ENCODE measurements at places on chromosomes 12 and 14.

DNA sequence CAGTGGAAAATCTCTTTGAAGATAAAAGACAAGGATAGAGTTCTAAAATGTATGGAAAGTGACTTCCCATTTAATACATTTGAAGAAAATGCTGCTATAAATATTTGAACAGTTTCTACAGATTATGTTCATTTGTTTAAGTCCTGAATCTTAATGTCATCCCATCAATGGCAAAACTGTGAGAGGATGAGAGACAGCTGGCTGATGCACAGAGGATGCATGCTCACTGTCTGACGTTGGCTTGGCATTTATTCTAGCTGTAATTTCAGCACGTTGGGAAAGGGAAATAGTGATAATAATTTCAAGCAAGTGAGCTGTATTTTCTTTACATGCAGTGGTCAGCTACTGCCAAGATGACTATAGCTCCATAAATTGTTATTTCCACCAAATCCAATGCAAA, 40.5 kb downstream of the PPFIA2 start:
- DNase-seq, result no peak

GRCh38 chr12:127079636-127080035, 1187.3 kb upstream of the TMEM132C start:
- DNase-seq, result no peak

DNA sequence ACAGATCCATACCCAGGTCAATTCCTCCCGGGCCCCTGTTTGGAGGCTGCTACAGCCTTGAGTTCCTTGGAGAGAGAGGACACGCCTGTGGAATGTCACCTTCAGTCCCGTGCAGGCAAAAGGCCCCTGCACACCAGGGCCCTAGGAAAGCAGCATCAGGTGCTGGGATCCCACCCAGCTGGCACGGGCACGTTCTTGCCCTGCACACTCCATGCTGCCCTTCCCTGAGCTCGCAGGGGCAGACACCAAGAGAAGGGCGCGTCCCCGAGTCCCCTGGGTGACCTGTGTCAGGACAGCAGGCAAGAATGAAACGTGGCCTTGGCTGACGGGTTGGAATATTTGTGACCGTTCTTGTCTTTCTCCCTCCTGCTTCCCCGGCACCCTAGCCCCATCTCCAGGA, 67.7 kb downstream of the TSPAN11 start:
- no peak for DNase-seq

DNA sequence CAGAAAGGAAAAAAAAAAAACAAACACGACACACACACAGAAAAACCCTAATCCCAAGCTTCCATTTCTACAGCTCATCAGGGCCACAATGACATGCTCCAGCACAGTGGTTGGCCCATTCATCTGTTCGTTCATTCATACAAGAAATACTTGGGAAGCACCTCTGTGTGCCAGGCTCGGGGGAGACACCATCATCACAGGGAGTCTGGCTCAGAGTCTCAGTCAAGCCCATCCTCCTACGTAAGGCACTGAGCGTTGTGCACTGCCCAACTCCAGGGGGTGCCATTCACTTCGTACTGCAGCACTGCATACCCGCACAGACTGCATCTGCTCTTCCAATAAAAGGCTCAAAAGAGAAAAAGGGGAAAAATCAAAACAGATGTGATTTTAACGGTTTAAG, 15.3 kb downstream of the VPS37B start:
- no peak for DNase-seq

DNA sequence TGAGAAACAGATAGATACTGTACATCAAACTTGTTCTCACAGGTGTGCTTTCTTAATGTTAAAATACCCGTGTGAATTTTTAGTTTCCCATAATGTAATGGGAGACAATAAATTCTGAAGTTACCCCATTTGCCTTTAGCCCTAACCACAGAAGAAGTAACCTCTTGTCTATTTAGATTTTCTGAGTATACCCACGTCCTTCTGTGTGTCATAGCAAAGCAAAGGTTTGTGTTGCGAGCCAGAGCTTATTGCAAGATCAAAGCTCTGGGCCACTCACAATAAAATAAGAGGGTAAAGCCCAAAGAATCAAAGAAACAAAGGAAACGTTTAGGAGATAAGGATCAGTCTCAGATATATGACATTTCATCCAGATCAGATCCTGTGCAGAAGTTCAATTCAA, 73.9 kb downstream of the BMP4 start:
- DNase-seq, result no peak

DNA sequence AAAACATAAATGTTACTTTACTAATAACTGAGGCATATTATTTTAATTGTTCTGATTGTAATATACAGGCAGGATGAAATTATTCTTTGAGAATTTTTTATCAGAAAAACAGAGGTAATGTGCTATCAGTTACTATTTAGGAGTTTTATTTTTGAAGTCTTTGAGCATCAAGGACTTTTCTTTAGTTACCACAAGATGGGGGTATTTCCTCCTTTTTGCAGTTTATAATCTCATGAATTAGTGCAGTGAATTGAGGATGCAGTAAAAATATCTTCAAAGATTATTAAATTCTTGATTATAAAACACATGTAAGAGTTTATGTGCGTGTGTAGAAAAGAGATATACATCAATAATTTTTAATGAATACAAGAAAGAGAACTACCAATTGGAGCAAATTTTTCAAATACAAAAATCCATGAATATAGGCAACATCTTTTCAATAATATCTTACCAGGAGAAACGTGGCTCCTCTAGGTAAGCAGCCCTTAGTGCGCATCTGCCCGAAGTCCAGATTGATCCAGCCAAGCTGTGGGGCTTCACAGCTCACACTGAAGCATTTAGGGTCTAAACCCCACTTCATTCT, 71.6 kb downstream of the ERGIC2 start:
- no peak for DNase-seq

GRCh38 chr14:61145034-61145902, 135.9 kb downstream of the TMEM30B start:
- DNase-seq, result no peak

DNA sequence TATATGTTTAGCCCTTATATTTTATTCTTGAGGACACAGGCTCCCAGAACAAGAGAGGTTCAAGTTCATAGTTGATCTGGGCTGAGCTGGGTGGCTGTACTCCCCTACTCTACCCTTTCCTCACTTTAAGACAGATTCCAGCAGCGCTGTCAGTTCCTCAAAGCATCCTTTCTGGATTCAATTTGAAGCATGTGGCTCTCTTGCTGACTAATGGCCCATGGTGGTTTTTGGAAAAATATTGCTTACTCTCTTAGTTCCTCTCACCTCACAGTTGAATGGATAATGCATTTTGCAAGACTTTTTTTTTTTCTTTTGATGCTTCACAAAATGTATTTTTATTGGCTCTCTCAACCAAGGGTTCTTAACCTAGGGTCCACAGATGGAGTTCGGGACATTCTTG, 4.1 kb downstream of the PELI2 start:
- no peak for DNase-seq

DNA sequence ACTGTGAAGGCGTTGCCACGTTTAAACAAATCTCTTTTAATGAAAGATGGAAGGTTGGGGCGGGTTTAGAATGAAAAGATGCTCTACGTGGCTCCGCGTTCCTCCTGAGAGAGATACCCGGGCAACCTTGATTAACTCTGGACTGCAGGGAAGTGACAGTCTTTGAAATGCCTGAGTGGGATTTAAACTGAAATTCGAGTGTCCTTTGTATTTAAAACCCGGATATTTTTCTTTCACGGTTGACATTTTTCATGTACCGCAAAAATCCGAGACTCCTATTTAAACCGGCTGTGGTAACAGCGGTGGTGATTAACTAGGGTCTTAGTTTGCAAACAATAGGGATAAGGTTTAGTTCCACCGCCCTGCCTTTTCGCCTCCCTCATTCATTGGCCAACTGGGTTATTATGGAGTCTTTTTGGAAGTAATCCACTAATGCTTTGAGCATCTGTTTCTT, 707 bp downstream of the G2E3 start:
- DNase-seq, result no peak

- DNase-seq, result no peak
These were observed 148.9 kb downstream of the CHST11 start for GRCh38 chr12:104605685-104606084.

- DNase-seq, result no peak
These were observed 113.2 kb upstream of the FLRT2 start for GRCh38 chr14:85416771-85417170.

- no peak for DNase-seq
These were observed 80.6 kb downstream of the KCNK10 start for GRCh38 chr14:88242446-88242845.

GRCh38 chr12:53602176-53602864, 23.9 kb downstream of the ATF7 start:
- no peak for DNase-seq

DNA sequence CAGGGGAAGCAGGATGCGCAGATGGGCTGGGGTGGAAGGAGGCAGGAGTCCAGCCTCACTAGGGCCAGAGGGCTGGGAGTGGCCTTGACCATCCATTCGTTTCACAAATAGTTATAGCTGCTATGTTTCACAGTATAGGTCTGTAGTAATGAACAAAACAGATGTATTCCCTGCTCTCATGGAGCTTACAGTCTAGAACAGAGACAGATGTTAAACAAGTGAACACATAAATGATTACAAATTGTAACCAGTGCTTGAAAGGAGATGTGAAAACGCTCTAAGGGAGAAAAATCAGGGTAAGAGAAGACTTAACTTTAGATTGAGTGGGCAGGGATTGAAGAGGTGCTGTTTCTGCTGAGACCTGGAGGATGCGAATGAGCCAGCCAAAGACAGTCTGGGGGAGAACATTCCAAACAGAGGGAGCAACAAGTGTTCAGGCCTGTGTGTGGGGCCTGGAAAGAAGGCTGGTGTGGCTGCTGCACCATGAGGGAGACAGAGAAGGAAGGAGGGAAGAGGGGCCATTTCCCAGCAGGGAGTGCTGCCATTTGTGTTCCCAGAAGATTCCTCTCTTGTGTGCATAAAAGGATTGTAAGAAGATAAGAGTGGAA, 14.6 kb downstream of the CFAP251 start:
- DNase-seq, result no peak

GRCh38 chr12:47268501-47269454, 189.0 kb upstream of the AMIGO2 start:
- no peak for DNase-seq

- DNase-seq, result no peak
These were observed 10.7 kb upstream of the NEUROD4 start for GRCh38 chr12:55008944-55009585.

DNA sequence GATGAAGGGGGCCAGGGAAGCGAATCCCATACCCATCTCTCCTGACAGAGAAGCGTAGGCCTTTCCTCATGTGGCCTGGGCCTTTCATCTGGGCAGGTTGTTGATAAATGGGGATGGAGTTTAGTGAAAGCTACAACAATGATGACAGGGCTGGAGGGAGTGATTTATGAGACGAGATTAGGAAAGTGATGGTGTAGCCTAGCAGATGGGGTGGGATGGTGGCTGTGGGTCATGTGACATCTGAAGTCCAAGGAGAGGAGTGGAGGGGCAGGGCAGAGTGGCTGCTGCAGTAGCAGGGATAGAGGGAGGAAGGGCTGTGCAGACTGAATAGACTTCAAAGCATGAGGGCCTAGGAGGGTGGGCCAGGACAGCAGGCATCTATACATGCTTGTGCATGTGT, 85.5 kb downstream of the ADCK1 start:
- DNase-seq, result no peak

- DNase-seq, result no peak
These were observed 7.6 kb upstream of the FITM1 start for GRCh38 chr14:24122898-24123297.

- no peak for DNase-seq
These were observed 248.3 kb upstream of the CLEC14A start for GRCh38 chr14:38504175-38504574.

DNA sequence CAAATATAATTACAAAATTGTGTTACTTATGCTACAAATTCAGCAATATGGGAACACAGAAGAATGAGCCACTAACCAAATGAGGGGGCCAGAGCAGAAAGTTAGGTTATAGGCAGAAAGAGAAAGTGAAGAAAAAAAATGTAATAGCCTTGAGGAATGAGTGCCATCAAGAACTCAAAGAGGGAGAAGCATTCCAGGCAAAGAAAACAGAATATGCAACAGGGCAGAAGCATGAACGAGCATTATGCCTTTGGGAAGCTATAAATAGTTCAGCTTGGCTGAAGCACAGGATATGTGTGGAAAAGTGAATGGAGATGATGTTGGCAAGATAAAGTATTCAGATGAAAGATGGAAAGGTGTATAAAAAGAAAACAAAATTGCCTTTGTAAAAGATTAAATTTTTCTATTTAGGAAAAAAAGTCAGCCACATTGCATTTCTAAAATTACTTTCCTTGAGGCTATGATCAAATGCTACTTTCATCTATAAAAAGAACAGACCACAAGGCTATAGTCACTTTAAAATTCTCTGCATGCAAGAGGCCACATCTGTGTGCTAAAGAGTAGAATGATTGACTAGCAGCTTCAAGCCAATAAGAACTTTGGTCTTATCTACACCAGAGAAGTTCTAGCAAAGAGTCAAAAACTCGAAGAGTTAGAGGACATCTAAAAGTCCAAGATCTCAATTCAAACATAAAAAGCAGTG, 193.6 kb upstream of the GARIN6 start:
- no peak for DNase-seq

DNA sequence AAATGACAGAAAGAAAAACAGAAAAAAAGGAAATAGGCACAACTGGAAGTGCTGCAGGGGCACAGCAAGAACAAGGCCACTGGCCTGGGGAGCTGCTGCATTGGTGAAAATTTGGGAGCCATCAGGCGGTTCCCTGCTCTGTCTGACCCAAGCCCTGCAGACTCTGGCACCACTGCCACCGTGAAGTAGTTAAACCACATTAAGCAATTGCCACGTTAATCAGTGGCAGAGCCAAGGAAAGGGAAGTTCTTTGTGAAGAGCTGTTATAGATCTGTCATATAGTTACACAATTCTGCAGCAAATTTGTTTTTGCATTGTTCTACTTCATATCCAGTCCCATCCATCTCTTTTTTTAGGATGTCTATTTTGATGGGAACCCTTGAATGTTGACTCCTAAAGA, 915.3 kb downstream of the FSCB start:
- DNase-seq, result no peak

GRCh38 chr12:116892349-116893140, 11.3 kb upstream of the HRK start:
- DNase-seq, result no peak

- DNase-seq, result no peak
These were observed 28.5 kb upstream of the ANHX start for GRCh38 chr12:133264173-133264572.

DNA sequence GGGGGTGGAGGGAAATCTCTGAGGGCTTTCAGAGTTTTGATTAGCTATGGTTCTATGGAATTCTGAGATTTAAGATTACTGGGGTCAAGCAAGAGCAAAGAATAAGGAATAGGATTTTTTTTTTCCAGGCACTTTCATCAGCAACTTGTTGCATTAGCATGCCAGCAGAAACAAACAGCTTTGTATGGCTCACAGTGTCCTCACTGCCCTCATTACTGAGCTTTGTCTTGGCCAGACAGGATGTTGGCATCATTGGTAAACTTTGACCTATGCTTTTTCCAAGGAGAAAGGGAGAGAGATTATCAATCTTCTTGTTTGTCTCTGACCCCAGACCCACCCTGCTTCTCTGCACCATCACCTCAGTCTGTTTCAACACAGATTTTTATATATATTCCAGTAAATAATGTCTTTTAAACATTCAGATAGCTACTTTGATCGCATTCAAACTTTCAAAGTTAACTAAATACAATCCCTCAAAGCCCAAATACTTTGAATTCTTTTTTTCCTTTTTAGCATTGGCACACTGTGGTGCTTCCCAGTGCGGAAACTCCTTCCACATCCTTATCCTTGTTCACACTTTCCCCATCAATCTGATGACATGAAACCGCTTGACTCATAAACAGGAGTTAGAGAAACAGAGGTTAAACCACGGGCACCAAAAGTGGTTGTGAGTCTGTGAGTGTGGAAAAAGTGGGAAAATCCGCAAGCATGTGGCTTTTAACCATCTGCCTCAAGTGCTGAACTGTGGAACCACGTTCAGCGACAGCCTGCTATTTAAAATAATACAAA, 282.2 kb upstream of the FAR2 start:
- no peak for DNase-seq

- no peak for DNase-seq
These were observed 82.6 kb downstream of the LRRC74A start for GRCh38 chr14:76908834-76909233.
